ENCODE measurements at places on chromosomes 2 and 18.

DNA sequence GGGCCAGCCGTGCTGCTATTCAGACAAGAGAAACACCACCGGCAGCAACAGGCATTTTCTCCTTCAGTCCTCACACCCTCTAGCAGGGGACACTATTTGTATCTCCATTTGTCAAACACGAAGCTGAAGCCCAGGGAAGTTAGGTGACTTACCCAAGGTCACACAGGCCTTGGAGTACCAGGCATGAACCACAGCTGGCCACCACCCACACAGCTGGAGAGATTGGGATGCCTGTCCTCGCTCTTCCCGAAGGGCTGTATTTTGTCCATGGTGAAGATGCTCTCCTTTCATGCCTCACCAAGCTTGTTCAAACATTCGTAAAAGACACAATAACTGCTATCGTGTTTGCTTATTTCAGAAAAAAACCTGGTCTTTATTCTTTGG, 182.7 kb downstream of the INHBB start:
- no peak for DNase-seq

DNA sequence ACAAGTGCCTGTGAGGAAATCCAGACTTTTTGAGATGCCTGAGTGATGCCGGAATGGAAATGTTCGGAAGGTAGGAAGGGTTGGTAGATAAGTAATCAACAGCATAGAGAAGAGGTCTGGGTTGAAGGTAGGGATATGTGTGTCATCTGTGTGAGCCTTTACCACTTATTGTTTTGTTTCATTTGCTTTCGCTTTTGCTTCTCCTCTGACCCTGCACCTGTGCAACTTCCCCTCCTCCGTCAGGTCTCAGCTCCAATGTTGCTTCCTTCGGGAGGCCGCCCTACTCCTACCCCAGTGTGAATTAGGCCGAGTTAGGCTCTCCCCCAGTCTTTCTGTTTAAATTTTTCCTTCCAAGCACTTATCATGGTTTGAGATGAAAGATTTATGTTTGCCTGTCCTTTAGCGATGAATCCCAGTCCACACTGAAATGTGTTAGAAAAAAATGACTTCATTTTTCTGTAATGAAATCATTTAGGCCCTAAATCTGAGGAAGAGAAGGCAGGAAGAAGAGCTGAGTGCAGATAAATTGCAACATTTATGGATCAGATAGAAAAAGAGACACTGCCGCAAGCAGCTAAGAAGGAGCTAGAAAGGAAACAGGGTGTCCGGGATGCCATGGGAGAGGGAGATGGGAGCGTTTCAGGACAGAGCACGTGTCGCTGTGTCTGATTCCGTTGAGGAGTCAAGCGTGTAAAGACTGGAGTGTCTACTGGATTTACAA, 139.6 kb upstream of the PELI1 start:
- DNase-seq, result no peak

- no peak for DNase-seq
Measured at GRCh38 chr2:144935736-144936135, 415.8 kb upstream of the ZEB2 start.

DNA sequence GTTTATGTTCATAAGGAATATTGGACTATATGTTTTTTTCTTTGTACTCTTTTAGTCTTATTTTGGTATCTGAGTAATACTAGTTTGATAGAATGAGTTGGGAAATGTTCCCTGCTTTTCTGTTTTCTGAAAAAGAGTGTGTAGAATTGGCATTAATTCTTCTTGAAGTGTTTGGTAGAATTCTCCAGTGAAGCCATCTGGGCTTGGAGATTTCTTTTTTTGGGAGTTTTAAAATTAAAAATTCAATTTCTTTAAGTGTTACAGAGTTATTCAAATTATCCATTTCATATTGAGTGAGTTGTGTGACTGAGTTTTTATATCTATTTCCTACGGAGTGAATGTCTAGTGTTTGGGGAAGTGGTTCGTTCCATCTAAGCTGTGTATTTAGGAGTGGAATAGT, 80.6 kb upstream of the HS6ST1 start:
- DNase-seq, result no peak

GRCh38 chr2:25981596-25982272, 563 bp downstream of the KIF3C start:
- DNase-seq, result no peak

DNA sequence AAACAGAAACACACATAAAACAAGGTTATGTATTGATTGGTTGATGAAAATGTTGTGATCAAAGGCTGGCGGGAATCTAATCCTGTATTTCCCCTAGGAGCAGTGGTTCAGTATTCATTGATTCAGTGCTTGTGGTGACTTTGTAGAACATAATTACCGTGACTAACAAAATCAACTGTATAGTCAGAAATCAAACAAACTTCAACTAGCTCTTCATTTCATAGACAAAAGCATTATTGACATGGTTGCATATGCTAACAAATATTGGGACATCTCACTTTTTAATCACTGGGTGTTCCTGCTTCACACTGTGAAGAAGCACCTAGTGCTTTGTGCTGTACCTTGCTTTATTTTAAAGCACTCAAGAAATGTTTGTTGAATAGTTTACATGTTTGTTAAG, 41.4 kb downstream of the USP14 start:
- DNase-seq, result no peak

GRCh38 chr2:118686346-118686745, 161.1 kb downstream of the EN1 start:
- DNase-seq, result no peak

DNA sequence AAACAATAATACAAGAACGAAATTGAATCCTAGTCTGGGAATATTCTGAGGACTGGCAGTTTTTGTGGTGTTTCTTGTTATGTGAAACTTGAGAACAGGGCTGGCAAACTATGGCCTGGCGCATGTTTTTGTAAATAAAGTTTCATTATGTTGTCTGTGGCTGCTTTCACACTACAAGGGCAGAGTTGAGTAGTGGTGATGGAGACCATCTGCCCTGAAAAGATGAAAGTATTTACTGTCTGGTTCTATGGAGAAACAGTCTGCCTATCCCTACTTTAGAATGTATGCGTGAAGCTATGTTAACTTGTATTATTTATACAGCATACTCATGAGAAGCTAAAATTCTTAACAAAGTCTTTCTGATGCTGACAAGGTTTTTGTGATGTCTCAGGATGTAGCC, 351.9 kb downstream of the LRRTM1 start:
- no peak for DNase-seq

GRCh38 chr2:192016265-192016664, 169.4 kb upstream of the CAVIN2 start:
- DNase-seq, result no peak
